ENCODE measurements at places on chromosomes 2 and 18.

GRCh38 chr2:22536133-22536532 is 848.8 kb upstream of the KLHL29 start:
- DNase-seq: no peak

DNA sequence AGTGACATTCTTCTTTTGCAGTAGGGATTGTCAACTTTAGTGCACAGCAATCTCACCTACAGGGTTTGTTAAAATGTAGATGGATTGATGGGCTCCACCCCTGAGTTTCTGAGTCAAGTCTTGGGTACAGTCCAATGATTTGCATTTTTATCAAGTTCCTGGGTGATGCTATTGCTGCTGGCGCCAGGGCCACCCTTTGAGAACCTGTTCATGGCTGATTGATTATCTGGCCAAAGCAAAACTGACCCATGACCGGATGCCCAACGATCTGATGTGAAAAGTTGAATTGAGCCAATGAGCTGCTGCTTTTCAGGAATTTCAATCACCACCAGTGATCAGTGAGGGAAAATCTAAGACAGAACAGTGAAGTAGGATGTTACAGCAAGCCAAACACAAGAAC is 675.3 kb downstream of the TMEM182 start:
- no peak for DNase-seq

DNA sequence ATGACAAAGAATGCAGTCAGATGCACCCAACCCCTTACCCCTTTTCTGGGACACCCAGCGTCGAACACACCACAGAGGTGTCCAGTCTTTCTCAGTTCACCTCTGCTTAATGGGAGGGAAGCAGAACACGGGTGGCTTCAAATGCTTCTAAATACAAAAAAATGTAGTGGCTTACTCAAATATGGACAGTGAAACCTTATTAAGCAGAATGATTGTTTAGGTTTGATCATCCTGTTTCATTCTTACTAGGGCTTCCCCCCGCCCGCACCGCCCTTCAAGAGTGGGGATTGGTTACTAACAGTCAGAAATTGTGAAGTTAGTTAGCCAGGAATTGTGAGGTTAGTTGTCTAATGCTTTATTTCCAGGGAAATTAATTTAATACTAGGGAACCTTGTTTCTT is 21.6 kb downstream of the ATG16L1 start:
- DNase-seq: no peak

DNA sequence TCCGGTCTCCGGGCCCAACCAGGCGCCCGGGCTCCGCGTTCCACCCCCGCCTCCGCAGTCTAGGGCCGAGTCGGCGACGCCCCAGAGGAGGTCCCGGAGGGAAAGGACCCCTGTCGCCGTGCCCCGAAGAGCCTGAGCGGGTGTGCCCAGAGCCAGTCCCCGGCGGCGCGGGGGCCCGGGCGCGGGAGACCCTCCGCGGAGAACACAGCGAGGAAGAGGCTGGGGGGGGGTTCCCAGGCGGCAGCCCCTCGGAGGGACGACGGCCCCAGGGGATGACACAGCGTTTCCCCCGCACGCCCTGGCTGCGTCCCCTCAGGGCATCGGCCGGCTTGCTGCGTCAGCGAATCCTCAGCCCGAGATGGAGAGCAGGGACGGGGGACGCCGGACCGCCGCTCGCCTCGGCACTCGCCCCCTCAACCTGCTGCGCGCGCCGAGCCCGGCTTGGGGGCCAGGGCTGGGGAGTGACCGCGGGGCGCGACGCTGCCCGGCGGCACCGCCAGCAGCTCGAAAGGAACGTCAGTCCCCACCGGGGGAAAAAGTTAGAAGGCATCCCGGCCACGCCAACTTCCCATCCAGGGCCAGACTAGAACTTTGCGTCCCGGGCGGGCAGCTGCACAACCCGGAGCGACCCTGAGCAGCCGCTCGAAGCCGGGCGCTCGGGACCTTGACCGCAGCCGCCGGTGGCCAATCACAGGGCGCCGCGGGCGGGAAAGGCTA is 711 bp downstream of the SFXN5 start:
- DNase-seq: peak; percentile 31

DNA sequence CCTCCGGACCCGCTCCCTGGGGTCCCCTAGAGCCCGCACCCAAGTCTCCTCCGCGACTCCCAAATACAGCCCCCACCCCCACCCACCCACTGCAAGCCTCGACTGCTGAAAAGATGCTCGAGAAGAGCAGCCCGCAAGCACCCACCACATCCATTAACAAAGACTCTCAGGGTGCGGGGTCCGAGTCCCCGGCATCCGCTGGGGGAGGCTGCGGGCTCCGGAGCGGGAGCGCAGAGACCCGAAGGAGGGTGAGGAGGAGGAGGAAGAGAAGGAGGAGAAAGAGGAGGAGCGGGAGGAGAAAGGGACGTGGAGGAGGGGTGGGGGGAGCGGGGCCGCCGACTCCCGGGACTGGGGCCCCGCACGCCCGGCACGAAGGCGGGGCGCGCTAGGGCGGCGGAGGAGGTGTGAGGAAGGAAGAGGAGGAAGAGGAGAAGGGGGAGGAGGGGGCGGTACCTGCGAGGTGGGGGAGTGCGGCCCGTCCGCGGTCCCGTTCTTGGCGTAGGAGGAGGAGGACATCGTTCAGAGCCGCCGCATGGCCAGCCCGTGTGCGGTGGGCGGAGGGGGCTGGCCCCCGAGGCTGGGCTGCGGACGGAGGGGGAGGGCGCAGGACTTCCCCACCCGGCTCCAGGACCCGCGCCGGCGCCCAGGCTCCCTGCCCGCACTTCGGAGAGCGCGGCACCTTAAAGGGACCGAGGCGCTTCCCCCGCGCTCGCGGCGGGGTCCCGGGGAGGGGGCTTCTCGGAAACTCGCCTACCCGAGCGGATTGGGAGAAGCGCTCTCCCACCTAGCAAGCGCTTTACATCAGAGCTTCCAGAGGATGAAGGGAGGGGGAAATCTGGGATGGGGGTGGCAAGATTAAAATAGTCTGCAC is at the start of gene CACNB4:
CACNB4 (minus strand) TSS at position 549 of the 871 bp plus-strand sequence.
- DNase-seq: peak; percentile 6

DNA sequence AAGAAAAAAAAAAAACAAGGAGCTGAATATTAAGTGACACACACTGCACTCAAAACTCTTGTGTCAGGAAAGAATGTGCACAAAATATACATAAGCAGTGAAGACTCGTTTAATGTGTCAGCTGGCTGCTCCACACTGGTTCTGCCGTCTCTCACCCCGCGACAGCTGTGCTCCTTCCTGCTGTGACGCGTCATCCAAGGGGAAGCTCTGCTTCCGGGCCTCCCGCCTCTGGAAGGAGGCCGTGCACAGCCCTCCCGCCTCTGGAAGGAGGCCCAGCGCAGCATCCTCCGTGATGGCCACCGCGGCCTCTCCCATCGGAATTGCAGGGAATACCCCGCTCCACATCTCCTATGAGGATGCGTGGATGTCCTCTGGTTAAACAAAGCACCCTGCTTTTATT is 151.0 kb downstream of the HDAC4 start:
- peak; percentile 6 for DNase-seq

DNA sequence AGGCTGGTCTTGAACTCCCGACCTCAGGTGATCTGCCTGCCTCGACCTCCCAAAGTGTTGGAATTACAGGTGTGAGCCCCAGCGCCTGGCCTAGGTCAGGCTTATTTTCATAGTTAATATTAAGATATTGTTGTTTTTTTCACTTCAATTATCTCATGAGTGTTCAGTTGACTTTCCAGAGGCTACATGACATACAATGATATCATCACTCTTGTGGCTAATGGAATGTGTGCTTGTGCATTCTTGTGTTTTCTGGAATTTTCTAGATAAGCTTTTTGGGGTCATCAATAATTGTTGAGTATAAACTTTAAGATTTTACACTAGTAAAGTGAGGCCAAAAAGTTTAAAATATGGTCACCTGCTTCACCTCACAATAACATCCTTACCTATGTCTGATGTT is 180.9 kb downstream of the FIGN start:
- DNase-seq: no peak

GRCh38 chr18:54251606-54252390 is 17.5 kb upstream of the POLI start:
- DNase-seq: no peak

DNA sequence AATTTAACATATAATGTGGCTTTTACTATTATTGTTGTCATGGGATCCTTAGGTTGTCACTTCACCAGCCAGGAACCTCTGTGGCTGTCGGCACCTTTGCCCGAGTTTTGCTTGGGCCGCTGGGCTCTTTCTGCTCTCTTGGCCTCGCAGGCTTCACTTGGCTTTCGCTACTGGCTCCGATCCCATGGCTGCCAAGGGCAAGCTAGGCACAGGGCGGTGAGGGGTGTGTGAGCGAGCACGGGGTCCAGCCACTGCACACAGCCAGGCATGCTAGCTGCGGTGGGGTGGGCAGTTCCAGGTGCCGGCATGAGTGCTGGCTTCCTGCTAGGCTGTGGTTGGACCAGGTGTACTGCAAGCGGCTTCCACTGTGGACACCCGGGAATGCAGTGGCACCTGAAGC is 23.4 kb upstream of the RAPGEF4 start:
- no peak for DNase-seq

DNA sequence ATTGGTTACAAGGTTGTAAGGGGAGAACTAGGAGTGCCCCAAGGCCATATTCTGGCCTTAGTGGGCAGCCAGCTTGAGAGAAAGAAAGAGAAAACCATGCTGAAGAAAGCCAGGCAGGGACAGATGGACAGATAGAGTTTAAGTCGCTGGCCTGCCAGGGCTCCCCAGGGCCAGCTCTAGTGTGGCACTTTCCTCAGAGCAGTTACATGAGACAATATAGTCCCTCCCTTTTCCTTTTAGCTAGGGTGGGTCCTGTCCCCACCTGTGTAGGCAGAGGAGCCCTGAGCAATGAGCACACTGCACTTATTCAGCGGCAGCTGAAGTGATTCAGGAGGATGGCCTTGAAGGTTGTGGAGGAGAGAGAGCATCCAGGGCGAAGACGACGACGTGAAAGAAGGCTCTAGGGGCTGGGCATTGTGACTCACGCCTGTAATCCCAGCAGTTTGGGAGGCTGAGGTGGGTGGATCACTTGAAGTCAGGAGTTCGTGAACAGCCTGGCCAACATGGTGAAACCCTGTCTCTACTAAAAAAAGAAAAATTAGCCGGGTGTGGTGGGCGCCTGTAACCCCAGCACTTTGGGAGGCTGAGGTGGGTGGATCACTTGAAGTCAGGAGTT is 152.0 kb upstream of the SLC1A4 start:
- DNase-seq: no peak

DNA sequence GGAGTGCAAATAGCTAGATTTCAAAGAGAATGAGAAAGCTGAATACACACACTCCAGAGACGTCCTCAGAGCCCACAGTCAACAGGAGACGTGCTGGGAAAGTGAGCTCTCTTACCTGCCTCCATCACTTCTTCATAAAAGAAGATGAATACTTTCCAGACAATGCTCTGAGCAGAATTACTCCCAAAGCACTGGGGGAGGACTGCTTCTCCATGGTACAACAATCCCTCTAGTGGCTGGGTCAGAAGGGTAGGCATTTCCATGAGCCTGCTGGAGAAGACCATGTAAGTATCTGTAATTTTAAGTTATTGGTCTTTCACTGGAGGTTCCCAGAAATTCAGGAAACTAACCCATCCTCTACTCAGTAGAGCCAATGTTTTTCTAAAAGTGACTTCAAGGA is 190.3 kb downstream of the RBM43 start:
- no peak for DNase-seq

GRCh38 chr2:183604065-183604464 is 479.8 kb downstream of the NUP35 start:
- DNase-seq: no peak

DNA sequence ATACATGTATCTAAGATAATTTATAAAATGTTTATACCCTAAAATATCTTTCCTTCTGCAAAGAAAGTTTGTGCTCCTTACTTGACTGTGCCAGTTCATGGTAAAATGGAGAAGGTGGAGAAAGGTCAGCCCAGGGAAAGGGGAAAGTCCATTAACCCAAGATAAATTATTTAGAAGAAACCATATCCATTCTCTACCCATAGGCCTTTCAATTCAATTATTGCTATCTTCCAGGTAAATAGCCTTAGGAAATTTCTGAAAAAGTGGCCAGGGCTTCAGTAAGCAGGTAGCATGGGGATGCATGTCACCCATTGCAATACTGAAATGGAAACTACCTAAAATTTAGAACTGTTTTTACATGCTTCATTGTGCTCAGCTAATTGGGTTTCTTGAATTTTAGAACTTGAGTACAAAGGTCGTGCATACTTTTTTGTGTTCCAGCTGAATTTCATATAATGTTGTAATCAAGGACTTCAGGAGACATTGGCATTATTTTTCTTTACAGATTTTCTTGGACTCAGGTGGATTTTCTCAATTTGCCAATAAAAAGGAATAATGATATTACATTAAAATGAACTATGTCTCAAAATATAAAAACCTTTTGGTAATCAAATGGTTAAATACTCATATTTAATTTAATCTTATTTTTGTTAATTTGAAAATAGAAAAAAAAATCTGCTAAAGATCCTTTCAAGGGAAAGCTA is 124.9 kb downstream of the CSRNP3 start:
- DNase-seq: no peak

DNA sequence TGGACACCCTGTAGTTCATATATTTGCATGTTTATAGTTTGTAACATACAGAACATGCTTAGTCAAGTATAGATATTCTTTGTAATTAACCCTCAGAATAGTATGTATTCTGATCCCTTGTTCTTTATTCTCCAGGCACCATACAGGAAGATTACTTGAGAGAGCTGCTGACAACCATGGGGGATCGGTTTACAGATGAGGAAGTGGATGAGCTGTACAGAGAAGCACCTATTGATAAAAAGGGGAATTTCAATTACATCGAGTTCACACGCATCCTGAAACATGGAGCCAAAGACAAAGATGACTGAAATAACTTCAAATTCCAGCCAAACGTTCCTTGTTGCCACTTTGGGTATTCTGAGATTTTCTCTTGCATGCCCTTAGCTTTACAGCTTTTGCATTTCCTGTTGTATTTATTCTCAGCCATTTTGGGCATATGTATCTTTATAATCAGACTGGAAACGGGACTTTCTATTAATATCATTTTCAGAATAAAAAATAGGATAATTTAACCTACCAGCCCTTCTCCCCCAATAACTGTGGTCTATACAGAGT is 6.2 kb upstream of the MYL12B start:
- no peak for DNase-seq

DNA sequence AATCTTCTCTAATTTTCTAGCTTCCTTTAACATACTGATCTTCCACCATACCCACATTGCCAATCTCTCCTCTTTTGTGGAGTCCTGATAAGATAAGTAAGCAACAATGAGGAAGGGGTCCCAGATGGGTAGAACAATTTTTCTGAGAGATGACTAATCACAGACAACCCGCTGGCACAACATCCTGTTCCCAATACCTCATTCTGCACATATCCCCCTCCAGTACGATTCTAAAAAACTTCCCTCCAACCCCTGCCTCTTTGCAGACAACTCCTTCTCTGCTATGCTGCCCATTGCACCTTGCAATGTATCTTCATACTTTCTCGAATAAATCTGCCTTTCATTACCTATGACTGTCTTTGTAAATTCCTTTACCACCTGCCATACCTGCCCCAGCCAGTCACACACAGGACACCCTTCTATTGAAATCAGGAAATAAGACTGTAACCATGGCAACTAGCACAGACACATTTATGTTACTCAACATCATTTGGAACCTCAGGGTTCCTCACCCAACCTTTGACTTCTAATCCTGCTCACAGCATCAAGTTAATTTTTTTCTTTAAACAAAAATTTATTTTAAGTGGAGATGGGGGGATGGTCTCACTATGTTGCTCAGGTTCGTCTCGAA is 7.4 kb upstream of the EXOC6B start:
- DNase-seq: no peak
